ENCODE measurements at places on chromosomes 2 and 18. TPM values are rescaled to one million over a fixed set of nuclear protein-coding genes. Genes with fewer than 3 reads are reported as not detected.

DNA sequence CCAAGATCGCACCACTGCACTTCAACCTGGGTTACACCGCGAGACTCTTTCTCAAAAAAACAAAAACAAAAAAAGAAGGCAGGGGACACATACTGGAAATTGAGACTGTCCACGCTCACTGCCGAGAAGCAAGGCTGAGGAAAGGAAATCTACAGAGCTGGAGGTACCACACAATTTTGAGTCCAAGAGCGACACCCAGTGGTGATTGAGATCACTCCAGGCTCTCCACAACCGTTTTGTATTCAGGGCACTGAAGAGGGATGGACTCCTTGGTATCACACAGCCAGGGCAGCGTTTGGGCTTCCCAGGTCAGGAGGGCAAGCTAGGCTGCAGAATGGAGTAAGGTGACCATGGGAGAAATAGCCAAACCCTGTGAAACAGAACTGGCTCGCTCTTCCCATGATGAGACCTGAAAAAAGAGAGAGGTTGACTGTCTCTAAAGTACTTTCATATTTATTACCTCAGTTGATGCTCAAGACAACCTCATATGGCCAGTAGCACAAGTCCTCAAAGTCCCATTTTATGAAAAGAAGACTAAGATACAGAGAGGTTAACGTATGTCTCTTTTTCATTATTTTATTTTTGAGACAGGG is 74.5 kb upstream of the YPEL5 start:
- peak; percentile 49 for DNase-seq

DNA sequence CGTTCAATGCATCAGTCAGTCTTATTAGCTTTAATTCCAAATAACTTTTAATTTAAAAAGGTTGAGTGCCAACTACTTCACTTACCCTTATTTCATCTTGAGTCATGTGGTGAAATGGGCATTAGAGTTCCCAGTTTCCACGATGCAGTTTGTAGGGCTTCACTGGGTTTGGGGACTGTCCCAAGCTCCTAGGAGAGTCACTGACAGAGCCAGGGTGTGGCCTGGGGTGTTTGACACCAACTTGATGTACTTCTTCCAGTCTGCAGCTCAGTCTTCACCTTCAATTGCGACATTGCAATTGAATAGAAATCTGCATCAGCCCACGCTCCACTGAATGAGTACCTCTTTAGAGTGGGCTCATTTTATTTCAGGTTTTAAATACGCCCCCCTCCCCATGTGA is 165.3 kb downstream of the ARL4C start:
- no peak for DNase-seq

DNA sequence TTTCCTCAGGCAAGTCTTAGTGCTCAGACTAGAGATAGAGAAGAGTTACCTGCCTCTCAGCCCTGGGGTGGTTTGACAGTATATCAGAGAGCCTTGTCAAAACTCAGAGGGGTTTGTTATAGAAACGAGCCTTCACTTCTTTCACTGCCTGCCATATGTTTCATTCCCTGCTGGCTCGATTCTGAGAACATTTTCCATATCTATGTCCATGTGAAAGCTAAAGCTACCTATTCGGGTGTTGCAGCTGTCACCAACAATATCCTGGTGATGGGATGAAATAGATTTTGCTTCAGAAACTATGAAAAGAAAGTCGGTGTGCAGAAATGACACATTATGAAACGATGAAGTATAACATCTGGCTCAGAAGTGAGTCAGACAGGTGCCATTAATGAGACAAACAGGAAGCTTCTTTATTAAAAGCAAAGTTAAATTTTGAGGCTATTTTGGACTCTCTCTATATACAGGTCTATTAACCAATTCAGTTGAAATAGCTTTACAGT is 56.1 kb upstream of the TANK start:
- no peak for DNase-seq

DNA sequence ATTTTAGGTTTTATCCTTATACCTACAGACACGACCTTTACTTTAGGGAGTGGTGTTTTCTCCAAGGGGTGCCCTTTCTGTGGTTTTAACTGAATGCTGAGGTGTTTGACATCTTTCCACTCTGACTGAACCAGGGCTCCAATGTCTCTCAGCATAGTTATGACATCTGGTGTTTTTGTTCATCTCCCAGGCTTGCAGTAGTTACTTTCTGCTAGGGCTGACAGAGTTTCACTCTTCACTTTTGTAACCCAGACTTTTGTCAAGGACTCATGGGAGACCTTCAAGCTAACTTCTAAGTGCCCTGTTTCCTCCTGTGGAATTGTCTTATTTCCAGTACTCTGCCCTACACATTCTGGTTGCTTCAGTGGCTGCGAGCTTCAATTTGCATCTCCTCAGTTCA is 103.1 kb downstream of the CCDC85A start:
- no peak for DNase-seq

DNA sequence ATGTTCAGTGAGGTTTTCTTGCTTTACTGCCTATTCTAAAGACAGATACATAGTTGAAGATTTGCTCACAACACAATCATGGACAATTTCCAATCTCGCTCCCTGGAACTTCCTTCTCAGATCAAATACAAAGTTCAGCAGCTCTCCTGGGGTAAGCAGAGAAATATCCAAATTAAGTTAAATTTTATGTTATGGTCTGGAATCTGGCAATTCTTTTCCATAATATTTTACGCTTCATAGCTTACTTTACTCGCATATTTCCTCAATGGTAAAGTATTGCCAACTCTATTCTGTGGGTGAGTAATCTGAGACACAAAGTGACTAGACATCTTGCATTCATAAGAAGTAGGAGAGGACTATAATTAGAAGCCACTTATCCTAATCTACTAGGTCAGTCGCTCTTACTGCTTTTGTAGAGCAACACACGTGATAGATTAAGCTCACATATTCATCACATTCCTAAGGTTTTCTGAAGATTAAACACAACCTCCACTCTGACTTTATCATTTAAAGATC is 529.4 kb downstream of the CCDC85A start:
- DNase-seq: no peak

DNA sequence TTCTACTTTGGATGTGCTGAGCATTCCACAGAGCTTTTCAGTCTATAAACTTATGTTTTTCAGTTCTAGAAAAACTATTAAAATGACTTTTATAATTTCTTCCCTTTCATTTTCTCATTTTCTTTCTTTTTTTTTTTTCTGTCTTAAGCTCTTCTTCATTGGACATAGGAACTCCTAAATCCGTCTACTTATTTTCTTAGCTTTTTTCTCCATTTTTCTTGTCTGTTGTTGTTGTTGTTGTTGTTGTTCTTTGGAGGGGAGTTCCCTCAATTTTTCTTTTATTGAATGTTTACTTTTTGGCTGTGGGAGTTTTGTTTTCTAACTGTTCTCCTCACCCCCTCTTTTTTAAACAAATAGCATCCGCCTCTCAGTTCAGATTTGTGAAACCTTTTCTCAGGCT is 7.9 kb downstream of the SOCS6 start:
- DNase-seq: no peak

DNA sequence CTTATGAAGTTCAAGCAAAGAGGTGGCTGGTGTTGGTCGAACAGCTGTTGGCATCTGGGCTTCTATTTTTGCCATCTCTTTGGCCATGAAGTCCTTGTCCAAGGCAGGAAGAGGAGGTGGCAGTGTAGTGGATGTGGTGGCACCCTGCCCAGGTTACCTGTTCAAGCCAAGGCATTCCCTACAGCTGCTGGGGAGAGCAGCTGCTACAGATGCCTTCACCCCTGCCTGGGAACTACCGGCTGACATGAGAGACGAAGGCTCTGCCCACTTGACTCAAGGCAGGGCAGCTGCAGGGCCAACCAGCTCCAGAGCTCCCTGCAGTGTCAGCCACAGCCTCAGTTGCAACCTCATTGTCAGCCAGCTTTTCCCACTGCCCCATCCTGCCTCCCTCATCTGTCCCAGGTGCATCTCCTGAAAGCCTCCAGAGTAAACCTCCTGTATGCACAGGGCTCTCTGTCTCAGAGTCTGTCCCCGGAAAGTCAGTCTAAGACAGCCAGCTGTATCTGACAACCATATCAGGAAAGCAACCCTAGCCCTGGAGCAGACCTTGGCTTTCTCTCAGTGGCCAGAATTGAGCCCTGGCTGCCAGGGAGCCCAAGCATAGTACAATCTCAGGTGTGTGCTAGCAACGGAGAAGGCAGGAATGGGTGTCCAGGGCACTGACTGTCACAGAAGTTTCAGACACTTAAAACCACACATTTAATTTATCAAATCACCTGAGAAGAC is 115.9 kb downstream of the RPIA start:
- DNase-seq: no peak

GRCh38 chr2:96225016-96225533 is 16.4 kb upstream of the STARD7 start:
- no peak for DNase-seq

- DNase-seq: no peak
Observed at GRCh38 chr18:51068105-51068504, 38.1 kb downstream of the SMAD4 start.

GRCh38 chr2:101569886-101570520 is 95.1 kb upstream of the RFX8 start:
- no peak for DNase-seq

DNA sequence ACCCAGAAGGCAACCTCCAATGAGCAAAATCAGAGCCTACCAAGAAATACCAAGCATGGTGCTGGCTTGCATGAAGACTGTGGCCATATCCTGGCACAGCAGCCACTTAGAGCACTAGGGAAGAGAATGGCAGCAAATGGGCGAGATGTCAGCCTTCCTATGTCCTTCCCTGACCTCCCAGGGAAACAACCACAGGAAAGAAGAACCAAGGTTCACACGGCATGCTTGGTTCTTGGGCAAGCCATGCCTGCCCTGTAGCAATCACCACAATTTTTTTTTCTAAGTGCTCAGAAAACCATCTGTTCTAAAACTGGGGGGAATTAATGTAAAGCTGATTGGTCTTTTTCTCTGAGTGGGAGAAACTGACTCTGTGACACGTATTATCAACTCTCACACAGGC is 27.8 kb downstream of the GALNT14 start:
- DNase-seq: no peak

DNA sequence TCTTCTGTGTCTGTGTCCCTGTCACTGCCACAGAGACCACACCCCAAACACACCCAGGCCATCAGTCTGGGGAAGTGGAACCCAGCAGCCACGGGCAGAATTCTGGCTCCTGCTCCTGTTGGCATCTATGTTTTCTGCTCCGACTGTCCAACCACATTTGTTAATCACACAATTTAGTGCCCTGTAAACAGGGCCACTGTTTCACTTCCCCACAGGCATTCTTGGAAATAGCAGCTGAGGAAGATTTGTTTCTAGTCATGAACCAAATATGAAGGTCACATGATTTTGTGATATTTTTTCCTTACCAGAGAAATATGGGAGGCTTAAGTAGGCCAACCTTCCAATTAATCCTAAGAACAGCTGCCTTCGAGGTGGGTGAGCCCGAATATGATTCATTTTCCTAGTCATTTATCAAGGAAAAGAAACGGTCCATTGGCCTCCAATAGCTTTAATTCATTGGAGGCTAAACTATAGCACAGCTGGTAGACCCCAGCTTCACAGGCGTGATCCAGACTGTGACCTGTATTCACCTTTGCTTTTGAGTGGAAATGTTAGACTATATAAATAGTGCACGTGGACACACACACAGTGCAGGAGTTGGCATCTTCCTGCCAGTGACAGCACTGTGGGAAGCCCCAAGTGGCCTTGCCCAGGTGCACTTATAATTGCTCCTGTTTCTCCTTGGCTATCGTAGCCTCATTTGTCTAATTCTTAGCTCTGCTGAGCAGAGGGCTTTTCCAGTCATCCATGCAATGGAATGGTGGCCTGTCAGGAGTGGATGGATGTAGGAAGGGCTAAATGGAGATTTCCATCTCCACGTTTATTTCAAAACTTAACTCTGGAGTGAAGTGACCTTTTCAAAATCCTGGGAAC is 267.9 kb downstream of the LPIN1 start:
- DNase-seq: no peak

DNA sequence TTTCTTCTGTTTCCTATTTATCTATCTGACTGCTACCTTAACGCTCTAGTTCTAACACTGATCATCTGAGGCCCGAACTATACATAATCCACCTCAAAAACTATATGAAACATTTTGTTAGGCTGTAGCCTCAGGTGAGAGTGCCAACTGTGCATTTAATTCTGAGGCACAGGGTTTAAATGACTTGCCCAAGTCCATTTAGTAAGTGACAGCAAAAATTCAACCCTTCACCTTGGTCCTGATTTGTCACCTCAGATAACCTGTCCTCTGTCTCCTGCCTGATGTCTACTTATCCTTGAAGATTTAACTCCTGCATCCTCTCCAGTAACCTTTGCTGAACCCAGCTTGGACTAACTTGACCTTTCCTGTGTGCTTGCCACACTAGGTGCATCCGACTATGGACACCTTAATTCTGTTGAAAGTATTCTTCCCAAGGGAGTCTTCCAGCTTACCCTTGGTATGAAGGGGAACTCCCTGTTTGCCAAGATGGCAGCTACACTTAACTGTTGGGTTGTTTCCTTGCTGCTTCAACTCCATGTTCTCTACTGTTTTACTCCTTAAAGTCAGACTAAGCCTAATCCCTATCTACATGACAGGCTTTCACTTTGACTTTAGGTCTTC is 23.5 kb downstream of the CD302 start:
- DNase-seq: no peak

GRCh38 chr2:86118130-86118529 is 12.1 kb downstream of the PTCD3 start:
- no peak for DNase-seq

GRCh38 chr18:26422472-26423162 is 125.7 kb downstream of the KCTD1 start:
- no peak for DNase-seq

GRCh38 chr2:161223139-161223732 is 63.0 kb downstream of the TANK start:
- DNase-seq: peak; percentile 46

DNA sequence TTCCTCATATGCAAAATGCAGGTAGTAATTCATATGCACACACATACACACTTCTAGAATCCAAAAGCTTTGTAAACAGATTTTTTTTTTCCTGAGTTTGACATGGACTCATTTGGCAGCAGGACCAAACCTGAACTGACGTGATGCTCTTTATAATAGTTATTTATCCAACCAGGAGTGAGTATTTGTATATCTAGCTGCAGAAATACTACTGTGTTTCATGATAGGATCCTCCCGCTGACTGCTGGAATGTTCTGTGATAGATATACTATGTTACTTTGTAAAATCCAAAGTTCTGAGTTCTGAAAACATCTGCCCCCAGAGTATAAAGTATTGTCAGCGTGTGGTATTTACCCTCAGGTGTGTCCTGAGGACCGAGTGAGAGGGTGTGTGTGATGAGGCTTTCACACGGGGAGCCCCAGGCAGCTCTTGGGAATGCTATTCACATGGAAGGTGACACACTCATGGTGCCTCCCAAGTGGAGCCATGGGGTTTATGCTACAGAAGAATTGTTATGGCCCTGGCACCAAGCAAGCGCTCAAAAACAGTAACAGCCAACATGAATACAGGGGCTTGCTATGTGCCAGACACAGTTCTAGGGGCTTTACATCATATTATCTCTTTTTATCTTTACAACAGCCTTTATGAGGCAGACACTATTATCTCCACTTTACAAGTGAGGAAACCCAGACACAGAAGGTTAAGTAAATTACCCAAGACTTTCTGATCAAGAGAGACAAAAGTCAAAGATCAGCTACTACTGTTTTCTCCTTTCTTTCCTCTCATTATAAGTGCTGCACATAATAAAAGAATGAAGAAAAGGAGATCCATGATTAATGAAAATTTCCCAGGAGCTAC is 16.7 kb upstream of the TXNDC2 start:
- no peak for DNase-seq

Gene AMER3
- total RNA-seq: 0.18 TPM

Gene PGAP1
- 12.0 TPM for total RNA-seq

Gene ERICH2
- total RNA-seq: not detected

Gene ODC1
- 261 TPM for total RNA-seq

Gene C1D
- total RNA-seq: 51.6 TPM

Gene ZBTB14
- 12.7 TPM for total RNA-seq

Gene EVX2
- total RNA-seq: 1.6 TPM

Gene EMX1
- 9.8 TPM for total RNA-seq

Gene HADHA
- 107 TPM for total RNA-seq
